NCI-H460 (cell line): ENCODE measurements at places on chromosomes 6 and 20.
A peak's percentile ranks its signal among the peaks of the same experiment; 100 is the strongest.

DNA sequence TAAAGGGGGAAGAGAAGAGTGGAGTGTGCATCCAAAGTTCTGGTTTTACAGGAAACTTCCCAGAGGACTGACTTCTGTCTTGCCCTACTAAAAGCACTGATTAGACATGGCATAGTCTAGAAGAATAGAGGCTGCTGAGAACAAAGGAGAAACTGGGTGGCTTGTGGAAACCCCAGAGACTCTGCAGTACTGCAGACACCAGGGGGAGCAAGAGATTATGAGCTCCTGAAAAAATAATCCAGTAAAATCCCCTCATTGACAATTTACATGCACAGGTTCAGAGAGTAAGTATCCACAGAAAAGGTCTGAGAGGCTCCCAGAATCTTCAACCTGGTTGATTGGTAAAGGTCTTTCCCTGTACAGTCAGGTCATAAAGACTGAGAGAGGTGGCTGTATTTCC lies 48.7 kb upstream of the CLVS2 start:
- DNase-seq = no peak

DNA sequence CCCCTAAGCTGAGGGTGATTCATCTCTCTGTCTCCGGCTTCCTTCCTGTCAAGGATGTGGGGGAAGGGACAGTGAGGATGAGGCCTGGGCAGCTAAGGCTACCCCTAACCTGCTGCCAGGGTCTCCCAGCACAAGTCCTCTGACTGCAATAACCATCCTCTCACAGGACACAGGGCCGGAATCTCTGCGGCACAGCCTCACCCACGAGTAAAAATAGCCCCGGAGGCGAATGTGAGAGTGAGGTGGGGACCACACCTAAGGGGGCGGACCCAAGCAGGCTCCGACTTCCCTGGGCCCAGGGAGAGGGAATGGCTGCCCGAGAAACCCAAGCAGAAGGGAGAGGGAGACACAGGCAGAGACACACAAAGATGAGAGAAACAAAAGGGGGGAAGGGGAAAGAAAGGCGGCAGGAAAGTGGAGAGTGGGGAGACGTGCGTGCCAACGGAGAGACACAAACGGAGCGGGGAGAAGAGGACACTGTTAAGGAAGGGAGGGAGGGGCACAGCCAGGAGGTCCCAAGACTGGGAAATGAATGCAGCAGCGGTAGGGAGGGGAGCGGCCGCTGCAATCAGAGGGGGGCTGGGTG lies 1.4 kb downstream of the CLIC1 start:
- no peak for DNase-seq

DNA sequence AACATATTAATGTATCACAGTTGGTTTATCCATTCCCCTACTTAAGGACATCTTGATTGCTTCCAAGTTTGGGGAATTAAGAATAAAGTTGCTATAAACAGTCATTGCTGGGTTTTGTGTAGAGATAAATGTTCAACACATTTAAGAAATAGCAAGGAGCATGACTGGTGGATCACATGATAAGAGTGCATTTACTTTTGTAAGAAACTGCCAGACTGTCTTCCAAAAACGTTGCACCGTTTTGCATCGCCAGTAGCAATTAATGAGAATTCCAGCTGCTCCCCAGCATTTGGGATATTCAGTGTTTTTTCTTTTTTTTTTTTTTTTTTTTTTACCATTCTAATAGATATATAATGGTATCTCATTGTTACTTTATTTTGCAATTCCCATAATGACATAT lies 695.7 kb upstream of the GJE1 start:
- no peak for DNase-seq

GRCh38 chr6:165245287-165245686 lies 64.1 kb downstream of the C6orf118 start:
- DNase-seq = no peak

- no peak for DNase-seq
Measured at GRCh38 chr6:11566609-11567008, 29.1 kb downstream of the TMEM170B start.

DNA sequence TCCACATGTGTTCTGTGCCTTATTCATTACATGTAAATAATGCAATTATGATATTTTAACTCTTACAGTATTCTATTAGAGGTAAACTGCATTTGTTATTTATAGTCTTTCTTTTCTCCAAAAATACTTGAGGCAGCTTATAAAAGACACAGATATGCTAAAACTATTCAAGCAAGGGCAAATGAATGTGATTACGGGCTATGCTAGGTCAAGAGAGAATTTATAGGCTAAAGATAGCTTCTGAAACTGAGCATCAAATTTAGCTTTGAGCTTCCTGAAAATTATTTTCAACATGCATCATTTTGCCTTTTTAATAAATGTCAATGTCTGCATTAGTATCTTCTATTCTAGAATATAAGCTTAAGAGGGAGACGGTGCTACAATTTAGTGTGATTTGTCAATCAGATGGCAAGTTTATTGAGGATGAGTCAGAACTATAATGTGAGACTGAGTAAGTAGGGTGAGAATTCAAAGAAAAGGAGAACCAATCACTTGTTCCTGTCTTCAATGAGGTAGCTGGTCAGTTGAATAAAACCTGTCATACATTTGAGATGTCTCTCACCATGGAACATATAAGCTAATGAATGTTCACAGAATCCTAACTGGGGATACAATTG lies 669.4 kb upstream of the CITED2 start:
- peak; percentile 69 for DNase-seq

DNA sequence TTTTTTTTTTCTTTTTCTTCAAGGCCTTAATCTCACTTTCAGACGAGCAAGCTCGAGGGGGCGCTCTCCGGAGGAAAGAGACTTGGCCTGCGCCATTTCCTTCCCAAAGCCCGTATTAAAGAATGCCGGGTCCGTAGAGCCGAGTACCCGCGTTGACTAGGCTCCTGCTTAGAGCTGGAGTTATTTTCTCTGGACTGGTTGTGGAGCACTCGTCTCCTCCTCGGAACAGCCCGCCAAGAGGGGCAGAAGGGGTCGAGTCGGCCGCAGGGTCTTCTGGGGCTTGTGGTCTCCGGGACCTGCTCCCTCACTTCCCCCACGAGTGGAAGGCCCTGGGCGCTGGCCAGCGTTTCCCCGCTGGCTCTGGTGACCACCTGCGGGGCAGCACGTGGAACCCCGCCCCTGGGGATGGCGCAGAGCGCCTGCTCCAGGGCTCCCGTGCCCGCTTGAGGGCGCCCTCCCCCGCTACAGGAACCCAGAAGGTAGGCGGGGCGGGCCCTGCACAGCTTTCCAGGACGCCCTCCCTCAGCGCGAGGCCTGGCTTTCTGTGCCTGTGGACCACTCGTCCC lies 2.7 kb upstream of the MEI4 start:
- no peak for DNase-seq

DNA sequence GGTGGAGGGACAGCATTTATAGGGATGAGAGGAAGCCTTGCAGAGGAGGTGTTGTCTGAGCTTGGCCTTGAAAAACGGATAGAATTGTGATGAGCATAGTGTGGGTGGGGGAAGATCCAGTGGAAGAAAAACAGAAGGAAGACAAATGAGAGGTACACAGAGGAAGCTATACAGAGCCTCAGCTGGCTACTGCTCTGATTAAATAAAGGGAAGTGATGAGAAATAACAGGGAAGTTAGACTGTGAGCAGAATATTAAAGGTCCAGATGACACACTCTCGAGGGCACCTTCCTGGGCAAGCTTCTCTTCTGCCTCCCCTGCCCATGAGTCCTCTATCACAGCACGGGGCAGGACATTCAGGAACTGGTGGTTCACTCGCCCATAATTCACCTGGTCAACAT lies 182.3 kb downstream of the KIF16B start:
- no peak for DNase-seq
